ENCODE measurements at places on chromosomes 4 and X. TPM values are rescaled to one million over a fixed set of nuclear protein-coding genes. Genes with fewer than 3 reads are reported as not detected.

GRCh38 chrX:104330966-104331365 is 76.2 kb upstream of the ESX1 start:
- DNase-seq: no peak

HTR2C gene
- 0.07 TPM for total RNA-seq

DNA sequence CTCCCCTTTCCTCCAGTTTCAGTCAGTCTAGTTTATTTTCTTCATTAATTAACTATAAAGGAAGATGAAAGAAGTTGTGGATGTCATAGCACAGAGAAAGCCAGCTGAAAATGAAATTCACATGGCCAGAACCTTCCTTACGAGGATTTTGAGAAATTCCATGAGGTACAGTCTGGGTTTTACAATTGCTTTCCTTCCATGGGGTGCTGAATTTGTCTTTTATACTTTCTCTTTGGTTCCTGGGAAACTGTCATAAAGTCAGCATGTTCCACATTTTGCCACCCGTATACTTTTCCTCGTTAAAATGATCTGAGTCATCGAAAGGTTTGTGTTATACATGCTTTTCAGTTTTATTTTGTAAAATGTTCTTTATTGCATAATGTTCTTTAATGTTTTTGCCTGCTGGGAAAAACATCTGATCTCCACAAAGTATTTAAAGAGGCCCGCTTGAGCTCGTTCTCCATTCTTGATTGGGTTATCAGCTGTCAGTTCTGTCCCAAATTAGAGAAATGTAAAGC is 78.1 kb upstream of the CLDN34 start:
- DNase-seq: no peak

LEF1 gene
- total RNA-seq: 2.1 TPM

TRIML2 gene
- not detected for total RNA-seq

Data from progenitor cell of endocrine pancreas (in vitro differentiated cells).